Dermis microvascular lymphatic vessel endothelial cell (primary cell): ENCODE measurements at places on chromosomes 4 and X.
A peak's percentile ranks its signal among the peaks of the same experiment; 100 is the strongest.

DNA sequence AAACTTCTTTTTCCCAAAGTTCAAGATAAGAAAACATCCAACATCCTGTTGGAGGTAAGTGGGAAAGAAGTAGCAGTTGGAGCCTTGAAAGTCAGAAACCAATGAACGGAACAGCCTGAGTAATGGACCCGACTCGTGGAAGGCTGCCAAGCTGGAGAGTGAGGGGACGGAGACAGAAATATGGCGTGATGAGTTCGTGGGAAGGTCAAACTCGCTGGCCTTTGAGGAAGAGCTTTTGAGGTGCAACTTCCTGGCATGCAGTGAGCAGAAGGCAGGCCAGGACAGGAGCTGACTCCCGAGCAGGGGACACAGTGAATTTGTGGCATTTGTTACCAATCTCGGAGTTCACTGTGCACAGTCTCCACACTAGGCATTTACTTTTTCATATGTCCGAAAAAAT is 1.0 kb upstream of the TRIML1 start:
- DNase-seq = peak; percentile 26

DNA sequence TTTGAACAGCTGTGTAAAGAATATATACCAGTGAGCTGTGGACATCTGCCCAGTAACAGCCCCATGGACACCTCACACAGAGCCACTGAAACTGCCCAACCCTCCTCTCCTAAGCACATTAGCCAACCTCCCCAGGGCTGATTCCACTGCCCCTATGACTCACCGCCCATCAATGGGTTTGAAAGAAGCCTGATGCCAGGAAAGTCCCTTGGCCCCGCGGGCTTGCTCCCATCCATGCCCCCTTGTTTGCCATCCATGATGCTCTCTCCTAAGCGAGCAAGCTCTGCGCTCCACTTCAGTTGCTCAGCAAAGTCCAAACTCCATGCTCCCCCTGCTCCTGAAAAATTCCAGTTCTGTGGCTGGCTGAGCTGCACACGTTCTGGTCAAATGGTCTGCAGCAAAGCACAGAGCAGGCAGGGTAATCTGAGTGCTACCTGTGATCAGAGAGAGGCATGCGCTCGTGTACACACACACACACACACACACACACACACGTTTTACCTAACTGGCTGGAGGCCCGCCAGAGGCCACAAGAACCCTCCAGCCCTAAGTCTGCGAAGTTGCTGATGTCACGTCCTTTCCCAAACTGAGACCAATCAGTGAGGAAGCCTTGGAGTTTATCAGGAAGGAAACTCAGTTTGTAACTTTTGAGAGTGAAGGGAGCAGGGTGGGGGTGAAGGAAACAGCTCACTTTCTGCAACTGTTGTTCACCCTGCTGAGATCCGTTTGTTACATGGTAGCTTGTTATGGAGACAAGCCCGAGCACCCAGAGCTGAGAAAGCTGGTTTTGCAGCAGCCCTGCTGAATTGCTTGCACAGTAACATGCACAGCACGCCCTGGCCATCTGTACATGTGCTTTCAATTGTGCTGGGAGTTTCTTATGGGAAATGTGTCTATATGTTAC is at the start of gene ASB9:
Gene ASB9 (minus strand): TSS at position 466 of the 904 bp plus-strand sequence. CDS start 209 bp downstream, at position 257.
- DNase-seq = peak; percentile 10

- DNase-seq = no peak
Measured at GRCh38 chr4:166481739-166482138, 608.7 kb downstream of the TLL1 start.

DNA sequence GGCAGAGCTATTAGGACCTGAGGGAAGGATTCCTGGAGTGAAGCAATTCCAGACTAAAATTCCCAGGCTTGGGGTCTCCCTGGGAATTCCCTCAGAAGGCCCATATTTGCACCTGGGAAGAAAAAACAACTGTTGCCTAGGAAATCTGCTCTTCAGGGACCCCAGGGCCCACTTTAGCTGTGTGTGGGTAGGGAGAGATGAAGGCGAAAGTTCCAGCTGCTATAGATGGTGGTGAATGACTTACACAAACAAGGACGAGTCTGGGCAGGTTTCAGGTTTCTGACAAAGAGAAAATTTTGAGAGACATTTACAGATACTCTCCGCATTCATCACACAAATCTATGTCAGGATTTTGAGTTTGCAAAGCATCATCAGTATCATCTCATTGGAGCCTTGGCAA is 126.1 kb downstream of the GPC3 start:
- no peak for DNase-seq

DNA sequence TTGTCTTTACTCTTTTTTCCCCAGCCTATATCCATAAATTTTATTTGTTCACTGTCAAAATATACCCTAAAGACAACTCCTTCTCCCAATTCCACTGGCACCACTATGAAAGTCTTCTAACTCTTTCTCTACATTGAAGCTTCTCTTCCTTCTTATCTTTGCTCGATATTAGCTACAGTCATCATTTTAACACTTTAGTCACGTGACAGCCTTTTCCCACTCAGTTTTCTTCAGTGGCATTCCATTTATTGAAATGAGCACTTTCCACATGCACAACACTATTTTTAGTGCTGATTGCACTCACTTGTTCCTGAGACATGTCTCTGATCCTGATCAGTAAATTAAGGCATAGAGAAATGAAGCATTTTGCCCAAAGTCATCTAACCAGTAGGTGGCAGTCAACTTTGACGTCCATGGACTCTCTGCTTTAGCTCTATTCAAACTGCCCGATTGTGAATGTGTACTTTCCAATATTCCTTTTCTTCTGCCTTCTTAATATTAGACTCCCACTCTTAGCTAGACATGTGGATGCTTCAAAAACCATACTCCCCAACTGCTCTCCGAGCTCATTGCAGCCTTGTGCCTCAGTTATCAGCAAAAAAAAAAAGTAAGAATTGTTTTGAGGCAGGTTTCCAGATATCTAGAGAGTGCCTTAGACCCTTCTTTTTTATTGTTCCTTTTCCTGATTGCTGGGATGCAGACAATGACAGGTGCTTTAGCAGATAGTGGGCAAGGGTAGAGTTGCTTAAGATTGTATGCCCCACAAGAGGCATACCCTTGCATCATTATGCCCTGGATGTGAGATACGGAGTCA is 394.4 kb upstream of the ADGRL3 start:
- no peak for DNase-seq

GRCh38 chr4:40402556-40402955 is 67.4 kb downstream of the CHRNA9 start:
- DNase-seq = no peak

DNA sequence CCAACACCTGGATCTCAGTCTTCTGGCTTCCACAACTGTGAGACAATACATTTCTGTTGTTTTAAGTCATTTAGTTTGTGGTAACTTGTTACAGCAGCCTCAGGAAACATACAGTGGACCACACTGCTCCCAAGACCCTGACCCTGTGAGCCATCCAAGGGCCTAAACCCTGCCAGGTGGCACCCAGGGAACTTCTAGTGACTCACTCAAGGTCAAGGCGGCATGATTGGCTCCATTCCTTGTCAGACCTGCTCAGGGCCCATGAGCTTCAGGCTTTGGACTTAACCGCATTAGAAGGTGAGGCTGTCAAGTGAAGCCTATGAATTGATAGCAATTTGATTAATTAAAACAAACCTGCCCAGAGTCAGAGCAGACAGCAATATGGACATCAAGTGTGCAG is 165.7 kb upstream of the MAMLD1 start:
- no peak for DNase-seq

GRCh38 chr4:184448821-184449220 is 25.5 kb downstream of the IRF2 start:
- peak; percentile 64 for DNase-seq

- no peak for DNase-seq
Measured at GRCh38 chrX:72046447-72046846, 85.3 kb downstream of the RTL5 start.

- DNase-seq = no peak
Measured at GRCh38 chr4:102687982-102688433, 72.8 kb downstream of the MANBA start.

- no peak for DNase-seq
Measured at GRCh38 chrX:150849996-150850720, 48.3 kb downstream of the CD99L2 start.

- DNase-seq = no peak
Measured at GRCh38 chr4:3174371-3175338, 74.3 kb upstream of the MSANTD1 start.

DNA sequence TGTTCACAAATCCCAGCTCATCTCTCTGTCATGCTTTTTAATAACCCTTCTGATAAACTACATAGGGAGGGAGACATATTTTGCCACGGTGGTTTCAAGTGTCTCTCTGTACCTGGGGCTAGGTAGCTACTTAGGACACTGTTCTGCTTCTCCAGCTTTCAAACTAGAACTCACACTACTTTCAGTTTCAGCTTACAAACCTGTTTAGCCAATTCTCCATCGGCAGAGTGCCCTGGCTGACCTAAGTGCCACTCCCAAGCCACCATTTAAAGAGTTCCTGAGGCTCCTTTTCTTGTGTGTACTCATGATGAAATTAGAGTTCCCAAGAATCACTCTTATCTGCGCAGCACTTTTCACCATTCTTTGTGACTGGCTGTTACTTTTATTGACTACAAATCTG is 899.2 kb downstream of the FAT4 start:
- no peak for DNase-seq

GRCh38 chrX:21757960-21758359 is at the start of gene SMPX:
TSS of gene SMPX (minus strand) at chrX:21758116. CDS start at chrX:21754290, 3,826 bp downstream.
- DNase-seq = no peak

GRCh38 chrX:153408871-153409351 is 2.4 kb upstream of the ZFP92 start:
- DNase-seq = no peak

DNA sequence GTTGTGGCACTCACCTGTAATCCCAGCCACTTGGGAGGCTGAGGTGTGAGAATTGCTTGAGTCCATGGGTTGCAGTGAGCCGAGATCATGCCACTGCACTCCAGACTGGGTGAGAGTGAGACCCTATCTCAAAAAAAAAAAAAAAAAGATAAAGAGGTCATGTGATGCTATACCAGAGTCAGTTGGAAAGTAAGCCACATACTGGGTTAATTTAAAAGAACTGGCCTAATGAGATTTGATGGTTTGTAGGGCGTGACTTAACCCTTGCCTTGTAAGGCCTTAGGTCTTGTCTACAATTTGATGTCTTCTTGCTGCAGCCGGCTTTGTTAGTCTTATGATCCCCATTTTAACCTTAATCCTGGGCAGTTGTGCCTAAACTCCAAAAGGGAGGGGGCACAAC is 5.2 kb downstream of the MGST2 start:
- DNase-seq = no peak

- no peak for DNase-seq
Measured at GRCh38 chr4:14865804-14866203, 136.5 kb upstream of the CPEB2 start.

GRCh38 chr4:89358935-89359638 is 51.5 kb upstream of the GPRIN3 start:
- DNase-seq = no peak

DNA sequence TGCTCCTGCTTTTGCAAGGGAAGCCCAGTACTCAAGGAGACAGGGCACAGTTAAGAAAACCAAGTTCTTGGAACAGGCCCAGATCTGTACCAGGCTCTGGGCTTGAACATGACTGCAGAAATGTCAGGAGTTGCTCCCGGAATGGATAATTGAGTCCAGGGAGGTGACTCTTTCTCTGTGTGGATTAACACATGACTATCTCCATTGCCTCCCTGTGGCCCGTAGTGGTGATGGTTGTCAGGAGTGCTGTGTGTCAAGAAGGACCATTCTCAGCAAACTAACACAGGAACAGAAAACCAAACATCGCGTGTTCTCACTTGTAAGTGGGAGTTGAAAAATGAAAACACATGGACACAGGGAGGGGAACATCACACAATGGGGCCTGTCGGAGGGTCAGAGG is 39.9 kb downstream of the CCKAR start:
- DNase-seq = no peak

GRCh38 chr4:8281519-8282133 is 12.1 kb downstream of the HTRA3 start:
- no peak for DNase-seq

GRCh38 chr4:85696661-85697060 is 221.7 kb downstream of the ARHGAP24 start:
- no peak for DNase-seq

- DNase-seq = no peak
Measured at GRCh38 chrX:75067931-75068330, 88.2 kb downstream of the ABCB7 start.

GRCh38 chr4:64713256-64713840 is 304.1 kb upstream of the TECRL start:
- DNase-seq = peak; percentile 24

GRCh38 chrX:132948648-132949260 is 9.7 kb downstream of the HS6ST2 start:
- DNase-seq = no peak

DNA sequence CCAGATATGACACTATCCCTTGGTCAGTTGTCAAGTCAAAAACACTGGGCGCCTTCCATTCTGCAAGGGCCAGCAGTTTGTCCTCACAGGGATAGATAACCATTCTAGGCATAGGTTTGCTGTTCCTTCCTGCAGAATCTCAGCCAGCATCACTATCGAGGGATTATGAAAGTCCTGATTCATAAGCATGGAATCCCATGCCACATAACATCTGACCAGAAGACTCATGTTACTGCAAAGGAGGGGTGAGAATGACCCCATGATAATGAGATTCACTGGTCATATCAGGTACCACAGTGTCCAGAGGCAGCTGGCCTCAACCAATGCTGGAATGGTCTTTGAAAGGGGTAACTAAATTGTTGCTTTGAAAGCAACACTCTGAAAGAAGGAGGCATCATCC is 84.7 kb downstream of the OTC start:
- DNase-seq = no peak

- DNase-seq = no peak
Measured at GRCh38 chr4:102390438-102390837, 45.2 kb upstream of the SLC39A8 start.

DNA sequence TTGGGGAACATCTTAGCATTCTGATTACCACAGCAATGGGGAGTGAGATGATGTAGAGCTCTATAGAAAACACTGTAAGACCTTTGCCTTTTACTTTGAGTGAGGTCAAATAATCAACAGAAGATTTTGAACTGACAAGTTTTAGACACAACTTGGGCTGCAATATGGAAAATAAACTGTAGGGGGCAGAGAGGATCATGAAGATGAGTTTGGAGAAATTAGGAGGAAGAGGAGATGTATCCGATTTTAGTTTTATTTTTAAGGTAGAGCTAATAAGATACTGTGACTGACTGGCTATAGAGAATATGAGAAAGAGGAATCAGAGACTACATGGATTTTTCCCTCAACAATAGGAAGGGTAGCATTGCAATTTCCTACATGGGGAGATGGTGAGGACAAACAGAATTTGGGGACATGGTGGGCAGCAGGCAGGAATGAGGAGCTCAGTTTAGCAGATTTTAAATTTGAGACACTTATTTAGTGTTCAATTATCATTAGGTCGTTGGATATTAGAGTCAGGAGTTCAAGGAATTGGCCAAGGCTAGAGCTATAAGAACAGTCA is 563.1 kb downstream of the INPP4B start:
- peak; percentile 27 for DNase-seq

DNA sequence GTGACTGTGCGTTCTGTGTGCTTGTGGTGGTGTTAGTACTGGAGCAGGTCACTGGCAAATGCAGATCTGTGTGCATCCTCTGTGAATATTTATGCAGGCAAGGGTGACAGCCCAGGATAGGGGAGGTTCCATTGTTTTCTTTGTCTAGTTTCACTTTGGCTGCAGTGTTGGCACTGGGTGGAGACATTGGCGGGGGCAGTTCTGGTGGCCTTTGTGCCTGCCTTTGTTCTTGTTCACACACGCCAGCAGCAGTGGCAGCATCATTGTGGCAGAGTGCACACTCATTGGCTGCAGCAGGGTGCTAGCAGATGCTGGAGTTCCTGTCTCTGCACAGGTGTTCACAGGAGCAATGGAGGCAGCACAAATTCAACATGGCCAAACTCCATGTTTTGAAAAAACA is 495.3 kb downstream of the UBE2NL start:
- no peak for DNase-seq

- no peak for DNase-seq
Measured at GRCh38 chrX:125436855-125437254, 117.2 kb downstream of the TEX13C start.
